ENCODE measurements at places on chromosomes 1 and 21.
A peak's percentile ranks its signal among the peaks of the same experiment; 100 is the strongest.

GRCh38 chr1:63674238-63674864 lies 81.1 kb downstream of the PGM1 start:
- DNase-seq, result peak; percentile 54

DNA sequence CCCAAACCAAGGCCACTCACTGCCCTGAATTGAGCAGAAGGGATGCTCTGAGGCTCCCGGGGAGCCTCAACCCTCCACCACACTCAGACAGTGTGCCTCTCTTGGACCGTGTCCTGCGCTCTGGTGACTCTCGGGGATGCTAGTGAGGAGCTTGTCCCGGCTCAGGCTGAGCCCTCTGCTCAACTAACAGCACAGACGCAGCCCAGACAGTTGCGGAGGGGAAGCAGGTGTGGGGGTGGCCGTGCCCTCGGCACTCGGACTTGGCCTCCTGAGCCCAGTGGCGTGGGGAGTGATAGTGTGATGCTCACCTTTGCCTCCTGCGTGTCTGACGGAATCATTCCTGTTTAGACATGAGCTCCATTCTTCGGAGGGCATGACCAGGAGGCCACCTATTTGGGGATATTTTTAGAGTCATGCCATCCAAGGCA lies 15.4 kb upstream of the SLC19A1 start:
- DNase-seq, result no peak

GRCh38 chr1:150281758-150282557 lies at the start of gene CIART:
CIART (plus strand) TSS chr1:150282554; CDS start chr1:150283268, 714 bp downstream.
- peak; percentile 96 for DNase-seq

DNA sequence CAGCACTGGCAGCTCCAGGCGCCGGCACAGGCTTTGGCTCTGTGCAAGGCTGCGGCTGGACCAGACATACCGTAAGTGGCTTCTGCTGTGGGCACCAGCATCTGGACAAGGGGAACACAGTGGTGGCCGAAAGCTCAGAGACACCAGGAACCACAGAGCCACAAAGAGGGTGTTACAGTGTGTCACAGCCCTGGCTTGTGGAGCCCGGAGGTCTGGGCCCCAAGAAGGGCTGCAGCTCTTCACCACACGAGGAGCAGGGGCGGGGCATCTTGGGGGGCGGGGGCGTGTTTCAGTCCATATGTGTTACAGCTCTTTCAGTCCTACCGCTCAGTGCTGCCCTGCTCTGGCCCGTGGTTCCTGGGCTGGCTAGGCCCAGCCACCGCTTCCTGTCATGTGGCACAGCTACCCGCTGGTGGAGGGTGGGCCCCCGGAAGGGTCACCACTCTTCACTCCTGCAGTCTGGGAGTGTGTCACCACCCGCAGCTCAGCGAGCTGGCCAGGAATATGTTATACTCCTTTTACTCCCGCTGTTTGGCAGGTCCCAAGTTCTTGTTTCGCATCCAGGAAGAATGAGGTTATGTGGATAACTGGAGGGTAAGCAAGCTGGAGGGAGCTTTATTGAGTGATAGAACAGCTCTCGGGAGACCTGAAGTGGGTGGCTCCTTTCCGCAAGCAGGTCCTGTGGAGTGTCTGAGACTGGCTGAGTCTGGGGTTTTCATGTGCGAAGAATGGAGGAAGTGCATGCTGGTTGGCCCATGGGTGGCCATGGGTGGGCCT lies 3.3 kb upstream of the LSM10 start:
- peak; percentile 83 for DNase-seq

DNA sequence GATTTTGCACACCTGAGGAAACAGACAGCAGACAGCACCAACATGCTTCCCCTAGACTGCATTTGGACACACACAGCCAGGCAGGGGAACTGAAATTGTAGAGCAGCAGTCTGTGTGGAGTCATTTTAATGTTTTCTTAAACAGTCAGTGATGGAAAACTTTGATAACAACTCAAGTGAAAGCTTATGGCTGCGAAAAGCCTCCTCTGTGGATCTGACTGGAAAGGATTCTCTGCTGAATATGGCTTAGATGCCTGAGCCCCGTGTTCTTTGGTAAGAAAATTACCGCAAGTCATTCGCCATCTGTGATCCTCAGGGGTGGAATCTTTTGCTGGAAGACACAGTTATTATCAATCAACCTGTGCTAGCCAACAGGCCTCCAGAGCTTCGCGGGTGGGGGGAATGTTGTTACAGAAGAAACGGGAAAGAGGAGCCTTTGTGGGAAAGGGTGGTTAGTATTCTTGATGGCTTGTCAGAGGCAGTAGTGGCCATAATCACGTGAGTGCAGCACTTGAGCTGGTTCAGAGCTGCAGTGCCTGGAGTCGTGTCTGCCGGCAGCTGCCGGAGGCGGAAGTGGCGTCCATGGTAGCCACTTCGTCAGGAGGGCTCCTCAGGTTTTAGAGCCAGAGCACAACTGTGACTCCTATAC lies 204.7 kb downstream of the ST6GALNAC3 start:
- DNase-seq, result no peak

DNA sequence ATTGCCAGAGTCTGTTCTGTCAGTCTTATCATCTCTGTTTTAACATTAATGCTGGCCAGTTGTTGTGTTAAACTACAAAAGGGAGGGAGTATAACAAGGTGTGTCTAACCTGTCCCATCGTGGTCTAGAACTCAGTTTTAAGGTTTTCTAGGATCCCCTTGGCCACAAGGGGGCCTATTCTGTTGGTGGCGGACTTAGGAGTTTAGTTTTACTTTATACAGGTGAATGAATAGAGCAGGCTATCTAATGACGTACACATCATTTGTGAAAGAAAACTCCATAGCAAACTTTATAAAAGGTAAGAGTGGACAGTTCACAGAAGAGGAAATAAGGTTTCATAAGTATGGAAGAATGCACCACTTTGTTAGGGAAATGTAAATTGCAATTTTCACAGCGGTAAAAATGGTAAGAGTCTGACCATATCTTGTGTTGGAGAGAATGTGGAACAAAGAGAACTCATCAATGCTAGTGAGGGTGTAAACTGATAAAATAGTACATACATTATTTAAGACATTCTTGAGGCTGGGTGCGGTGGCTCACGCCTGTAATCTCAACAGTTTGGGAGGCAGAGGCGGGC lies 2.5 kb upstream of the ATF6 start:
- no peak for DNase-seq

GRCh38 chr1:110647254-110647891 lies 27.4 kb downstream of the KCNA3 start:
- no peak for DNase-seq

- peak; percentile 86 for DNase-seq
Measured at GRCh38 chr1:206634365-206635079, 814 bp upstream of the DYRK3 start.

- DNase-seq, result no peak
Measured at GRCh38 chr1:158055854-158056253, 62.4 kb downstream of the KIRREL1 start.

- no peak for DNase-seq
Measured at GRCh38 chr1:194355488-194356106, 1169.2 kb upstream of the B3GALT2 start.

DNA sequence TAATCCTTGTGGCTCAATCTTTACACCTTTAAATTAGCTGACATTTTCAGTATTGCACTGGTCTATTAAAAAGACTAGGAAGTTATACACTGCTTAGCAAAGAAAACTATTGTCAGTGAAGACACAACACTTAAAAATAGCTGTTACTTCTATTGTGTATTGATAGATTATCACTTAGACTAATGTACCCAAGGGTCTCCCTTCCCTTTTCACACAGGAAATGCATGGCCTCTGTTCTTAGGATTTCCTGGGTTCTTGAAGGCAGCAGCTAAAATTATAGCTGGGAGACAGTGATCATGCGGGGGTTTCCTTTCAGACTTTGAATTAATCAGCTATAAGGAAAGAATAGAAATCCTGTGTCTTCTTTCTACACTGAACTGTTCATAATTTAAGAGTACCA lies 12.8 kb downstream of the DIP2A start:
- DNase-seq, result no peak

GRCh38 chr1:87588495-87588894 lies 259.8 kb downstream of the LMO4 start:
- no peak for DNase-seq

GRCh38 chr1:157781048-157781447 lies 4.1 kb upstream of the FCRL2 start:
- no peak for DNase-seq

DNA sequence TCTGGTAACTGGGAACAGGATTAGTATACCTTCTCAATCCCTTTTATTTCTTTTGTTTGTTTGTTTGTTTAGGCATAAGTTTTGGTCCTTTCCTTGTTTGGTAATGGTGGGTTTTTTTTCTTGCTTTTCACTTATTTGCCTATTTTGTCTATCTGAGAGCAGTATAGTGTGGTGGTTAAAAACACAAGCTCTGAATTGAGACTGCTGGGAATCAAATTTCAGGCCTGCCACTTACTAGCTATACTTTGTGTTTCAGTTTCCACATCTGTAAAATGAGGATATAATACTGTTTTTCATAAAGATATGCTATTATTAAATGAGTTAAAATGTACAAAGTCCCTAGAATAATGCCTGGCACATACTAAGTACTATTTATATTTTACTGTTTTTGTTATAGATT lies 81.6 kb upstream of the IVNS1ABP start:
- DNase-seq, result no peak

DNA sequence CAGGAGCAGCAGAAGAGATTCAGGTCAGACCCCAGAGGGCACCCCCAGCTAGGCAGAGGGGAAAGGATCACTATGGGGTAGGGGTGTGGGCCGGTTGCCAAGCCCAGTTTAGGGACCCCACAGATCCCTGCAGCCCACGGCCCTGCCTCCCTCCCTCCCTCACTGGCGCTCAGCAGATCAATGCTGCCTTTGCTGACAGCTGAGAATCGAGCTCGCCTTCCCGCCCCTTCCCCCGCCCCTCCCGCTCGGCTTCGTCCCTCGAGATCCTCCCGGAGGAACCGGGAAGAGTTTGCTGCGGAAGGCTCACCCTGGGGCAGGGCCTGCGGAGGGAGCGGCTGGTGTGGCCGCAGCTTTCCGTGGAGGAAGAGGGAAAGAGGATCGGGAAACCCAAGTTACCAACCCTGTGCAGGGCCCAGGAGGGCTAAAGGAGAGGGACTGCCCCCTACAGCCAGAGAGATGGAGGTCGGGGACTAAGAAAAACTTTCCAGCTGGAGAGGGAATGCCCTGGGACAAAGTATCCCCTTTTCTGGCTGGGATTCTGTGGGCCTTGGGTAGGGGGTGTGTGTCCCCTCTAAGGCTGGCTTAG lies 1.1 kb upstream of the KCNQ4 start:
- peak; percentile 76 for DNase-seq

Data from H1 (cell line).